Retina (tissue), 1 donor: ENCODE measurements at places on chromosomes 1 and 21.

DNA sequence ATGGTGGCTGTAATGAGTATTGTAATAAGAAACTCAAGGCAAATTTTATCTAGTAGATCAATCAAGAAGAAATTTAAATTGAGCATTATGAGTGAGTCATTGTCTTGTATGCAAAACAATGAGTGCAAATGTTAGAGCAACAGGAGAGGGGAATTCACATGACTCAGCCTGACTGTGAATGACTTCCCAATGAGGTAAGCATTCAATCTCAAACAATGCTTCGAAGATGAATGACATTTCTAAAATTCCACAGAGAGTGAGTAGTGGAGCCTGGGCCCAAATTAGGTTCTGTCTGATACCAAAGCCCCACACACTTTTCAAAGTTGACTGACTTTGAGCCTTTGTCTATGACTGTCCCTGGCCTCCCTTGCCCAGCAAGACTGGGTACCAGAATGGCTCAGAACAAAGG is 738.0 kb downstream of the PTPRU start:
- DNase-seq = no peak

- peak; percentile 90 for DNase-seq
These were observed 641 bp upstream of the ZBTB21 start for GRCh38 chr21:42010507-42011495.

DNA sequence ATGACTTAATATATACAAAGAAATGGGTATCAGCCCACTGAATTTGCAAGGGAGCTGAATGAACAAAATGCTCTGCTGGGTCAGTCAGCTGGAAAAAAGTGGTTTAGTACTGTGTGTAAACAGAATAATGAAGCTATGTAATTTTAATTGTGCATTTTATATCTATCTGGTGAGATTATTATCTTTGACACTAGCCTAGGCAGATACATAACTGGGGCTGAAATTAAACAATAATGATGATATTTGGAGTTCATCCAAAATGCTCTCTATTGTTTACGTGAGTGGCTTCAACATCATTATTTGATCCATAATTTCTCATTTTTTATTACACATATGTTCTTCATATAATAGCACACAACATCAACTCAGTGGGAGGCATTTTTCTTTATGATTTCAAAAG is 208.5 kb upstream of the SNX7 start:
- DNase-seq = no peak

GRCh38 chr1:20074055-20074724 is 4.2 kb downstream of the PLA2G5 start:
- DNase-seq = no peak

DNA sequence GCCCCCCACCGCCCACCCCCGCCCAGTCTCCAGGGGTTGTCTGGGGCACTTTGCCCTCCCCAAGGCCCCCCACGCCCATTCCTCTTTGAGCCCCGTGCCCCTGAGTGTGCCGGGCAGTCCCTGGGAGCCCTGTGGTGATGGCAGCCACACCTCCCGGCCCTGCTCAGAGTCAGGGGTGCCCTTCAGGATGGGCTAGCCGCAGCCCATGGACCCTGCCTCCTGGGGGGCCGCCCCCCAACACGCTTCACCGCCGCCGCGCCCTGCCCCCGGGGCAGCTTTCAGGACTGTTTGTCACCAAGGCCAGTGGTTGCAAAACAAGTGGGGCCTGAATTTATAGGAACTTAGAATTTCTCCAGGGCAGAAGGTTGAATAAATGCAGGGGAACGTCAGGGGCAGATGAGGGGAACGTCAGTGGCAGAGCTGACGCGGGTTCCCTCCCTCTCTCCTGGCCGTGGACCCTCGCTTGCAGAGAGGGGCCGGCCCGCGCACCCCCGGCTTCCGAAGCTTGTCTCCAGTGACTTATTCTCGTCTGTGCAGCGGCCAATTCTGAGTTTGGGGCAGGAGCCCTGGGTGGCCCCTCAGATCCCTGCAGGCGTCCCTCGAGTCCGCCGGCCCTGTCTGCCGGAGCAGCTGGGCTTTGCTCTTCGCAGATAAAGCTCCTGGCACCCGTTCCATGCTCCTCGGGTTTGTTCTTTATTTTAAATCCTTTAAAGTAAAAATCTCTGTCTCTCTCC is 41.2 kb upstream of the ADARB1 start:
- peak; percentile 53 for DNase-seq
